GM12891 (cell line): ENCODE measurements at places on chromosomes 7 and 10.

- DNase-seq = no peak
Measured at GRCh38 chr7:34385384-34385783, 272.6 kb upstream of the NPSR1 start.

GRCh38 chr7:36115448-36116321, 37.4 kb upstream of the EEPD1 start:
- DNase-seq = peak; percentile 39

DNA sequence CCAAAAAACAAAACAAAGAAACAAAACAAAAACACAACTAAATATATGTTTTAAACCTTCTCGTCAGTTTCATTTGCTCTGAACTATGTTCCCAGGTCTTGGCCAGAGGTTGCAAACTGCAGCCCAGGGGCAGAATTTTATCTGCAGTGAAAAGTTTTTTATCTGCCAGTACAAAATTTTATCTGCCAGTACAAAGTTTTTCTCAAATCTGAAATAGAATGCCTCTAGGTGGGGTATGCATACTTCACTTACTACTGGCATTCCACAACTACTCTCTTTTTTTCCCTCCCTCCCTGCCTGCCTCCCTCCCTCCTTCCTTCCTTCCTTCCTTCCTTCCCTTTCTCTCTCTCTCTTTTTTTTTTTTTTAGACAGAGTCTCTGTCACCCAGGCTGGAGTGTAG, 9.4 kb upstream of the CLDN3 start:
- DNase-seq = no peak

- DNase-seq = no peak
Measured at GRCh38 chr10:132167976-132168375, 18.8 kb upstream of the DPYSL4 start.

DNA sequence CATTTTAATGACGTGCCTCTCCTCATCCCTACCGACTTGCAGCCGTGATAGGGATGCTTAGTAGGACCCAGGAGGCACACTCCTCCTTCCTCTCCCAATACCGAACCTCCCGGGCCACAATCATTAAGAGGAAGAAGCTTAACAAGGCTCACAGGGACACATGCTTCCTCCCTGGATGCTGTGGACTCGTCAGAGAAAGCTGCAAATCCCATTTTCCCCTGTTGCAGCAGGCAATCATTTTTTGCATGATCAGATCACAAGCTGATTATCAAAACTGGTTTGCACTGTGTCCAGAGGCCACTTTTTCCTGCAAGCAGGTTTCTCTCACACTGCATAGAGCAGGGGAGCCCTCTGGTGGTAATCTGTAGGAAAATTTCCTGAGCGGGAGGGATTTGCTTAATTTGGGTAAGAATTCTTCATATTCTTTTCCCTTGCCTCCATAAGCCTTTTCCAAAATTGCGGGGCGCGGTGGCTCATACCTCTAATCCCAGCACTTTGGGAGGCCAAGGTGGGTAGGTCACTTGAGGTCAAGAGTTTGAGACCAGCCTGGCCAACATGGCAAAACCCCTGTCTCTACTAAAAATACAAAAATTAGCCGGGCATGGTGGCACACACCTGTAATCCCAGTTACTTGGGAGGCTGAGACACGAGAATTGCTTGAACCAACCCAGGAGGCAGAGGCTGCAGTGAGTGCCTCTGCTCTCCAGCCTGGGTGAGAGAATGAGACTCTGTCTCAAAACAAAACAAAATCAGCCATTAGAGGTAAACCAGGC, 16.1 kb upstream of the LAMB4 start:
- DNase-seq = no peak

- no peak for DNase-seq
Measured at GRCh38 chr10:43930243-43930642, 281.6 kb upstream of the ZNF32 start.

DNA sequence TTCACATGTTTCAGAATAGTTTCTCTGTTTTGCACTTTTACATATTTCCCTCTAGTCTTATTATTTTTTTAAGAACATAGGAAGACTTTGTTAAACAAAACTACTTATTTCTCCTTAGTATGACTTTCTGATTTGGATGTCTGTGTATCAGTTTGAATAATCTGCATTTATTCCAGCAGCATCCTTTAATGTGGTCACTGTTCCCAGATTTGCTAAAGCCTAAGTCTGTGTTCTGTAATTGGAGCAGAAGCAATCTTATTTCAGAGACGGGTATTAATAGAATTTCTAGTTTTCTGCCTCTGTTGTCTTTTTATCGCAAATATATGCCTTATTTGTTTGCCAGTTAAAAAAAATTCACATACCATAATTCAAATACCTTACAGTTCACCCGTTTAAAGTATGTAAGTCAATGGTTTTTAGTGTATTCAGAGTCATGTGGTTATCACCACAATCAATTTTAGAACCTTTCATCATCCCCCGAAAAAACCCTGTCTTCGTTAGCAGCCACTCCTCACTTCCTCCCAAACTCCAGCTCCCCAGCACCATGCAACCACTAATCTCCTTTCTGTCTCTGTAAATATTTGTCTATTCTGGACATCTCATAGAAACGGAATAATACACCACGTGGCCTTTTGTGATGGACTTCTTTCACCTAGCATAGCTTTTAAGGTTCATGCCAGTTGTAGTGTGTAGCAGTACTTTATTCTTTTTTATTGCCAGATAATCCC, 58.7 kb downstream of the INPP5F start:
- no peak for DNase-seq

GRCh38 chr10:30731963-30732362, 102.4 kb upstream of the LYZL2 start:
- no peak for DNase-seq

- DNase-seq = no peak
Measured at GRCh38 chr10:20988357-20988983, 91.4 kb upstream of the NEBL start.

GRCh38 chr10:99852481-99853213, 70.2 kb downstream of the ABCC2 start:
- no peak for DNase-seq

- no peak for DNase-seq
Measured at GRCh38 chr10:76352300-76352699, 920.9 kb downstream of the LRMDA start.

DNA sequence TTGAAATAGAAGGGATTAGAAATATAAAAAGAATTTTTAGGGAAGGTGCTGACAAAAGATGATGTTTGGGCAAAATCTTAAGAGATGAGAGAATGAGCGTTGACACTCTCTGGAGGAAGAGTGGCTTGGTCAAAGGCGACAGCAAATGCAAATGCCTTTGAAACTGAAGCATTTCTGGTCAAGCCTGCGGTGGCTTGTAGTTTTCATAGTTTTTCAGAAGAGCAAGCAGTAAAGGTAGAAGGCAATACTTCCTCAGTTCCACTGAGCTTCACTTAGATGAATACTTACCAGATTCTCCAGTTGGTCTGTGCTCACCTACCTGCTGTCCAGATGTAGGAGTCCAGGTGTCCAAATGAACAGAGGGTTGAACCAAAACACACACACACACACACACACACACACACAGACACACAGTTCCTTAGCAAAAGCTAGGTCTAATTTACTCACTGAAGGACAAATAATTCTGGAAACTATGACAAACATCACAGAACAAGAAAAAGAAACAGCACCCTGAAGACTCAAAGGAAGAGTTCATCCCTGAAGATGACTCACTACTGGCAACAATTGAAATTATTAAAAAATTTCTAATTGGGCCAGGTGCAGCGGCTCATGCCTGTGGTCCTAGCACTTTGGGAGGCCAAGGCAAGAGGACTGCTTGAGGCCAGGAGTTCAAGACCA, 12.1 kb upstream of the STK17A start:
- no peak for DNase-seq

- no peak for DNase-seq
Measured at GRCh38 chr7:79806161-79806734, 328.4 kb upstream of the GNAI1 start.

- no peak for DNase-seq
Measured at GRCh38 chr7:33591490-33591889, 313.8 kb upstream of the BMPER start.

DNA sequence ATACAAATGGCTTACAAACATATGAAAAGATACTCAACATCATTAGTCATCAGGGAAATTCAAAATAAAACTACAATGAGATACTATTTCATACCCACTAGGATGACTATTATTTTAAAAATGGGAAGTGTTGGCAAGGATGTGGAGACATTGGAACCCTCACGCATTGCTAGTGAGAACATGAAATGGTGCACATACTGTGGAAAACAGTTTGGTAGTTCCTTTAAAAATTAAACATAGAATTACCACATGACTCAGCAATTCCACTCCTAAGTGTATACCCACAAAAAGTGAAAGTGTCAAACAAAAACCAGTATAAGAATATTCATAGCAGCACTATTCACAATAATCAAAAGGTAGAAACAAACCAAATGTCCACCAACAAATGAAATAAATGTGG, 48.5 kb upstream of the SHTN1 start:
- DNase-seq = no peak

- DNase-seq = no peak
Measured at GRCh38 chr7:45937301-45937700, 16.2 kb upstream of the IGFBP3 start.

- DNase-seq = no peak
Measured at GRCh38 chr7:31553661-31554081, 39.8 kb downstream of the ITPRID1 start.

DNA sequence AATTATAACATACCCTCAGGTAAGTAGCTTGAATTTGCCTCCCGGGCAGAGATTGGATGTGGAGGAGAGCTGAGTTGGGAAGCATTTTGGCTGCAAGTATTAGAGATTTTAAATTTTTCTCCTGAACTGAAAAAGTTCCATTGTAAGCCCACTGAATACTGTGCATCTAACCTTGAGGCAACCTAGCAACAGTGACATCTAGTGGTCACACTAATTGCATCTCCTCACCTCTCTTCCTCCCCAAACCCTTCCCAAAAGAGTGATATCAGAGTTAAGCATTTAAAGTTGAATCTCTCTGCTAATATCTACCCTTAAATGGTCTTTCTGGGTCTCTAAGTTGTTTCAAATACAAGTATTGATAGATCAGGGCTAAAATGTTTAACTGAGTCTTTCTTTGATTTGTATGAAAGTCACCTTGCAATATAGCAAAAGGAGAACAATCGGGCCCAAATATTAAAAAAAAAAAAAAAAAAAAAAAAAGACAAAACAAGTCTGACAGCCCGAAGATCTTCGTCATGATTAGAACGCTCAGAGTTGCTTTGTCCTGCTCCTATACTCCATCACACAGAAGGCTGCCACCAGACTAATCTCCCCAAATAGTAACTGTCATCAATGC, 40.4 kb upstream of the DLX5 start:
- peak; percentile 15 for DNase-seq

DNA sequence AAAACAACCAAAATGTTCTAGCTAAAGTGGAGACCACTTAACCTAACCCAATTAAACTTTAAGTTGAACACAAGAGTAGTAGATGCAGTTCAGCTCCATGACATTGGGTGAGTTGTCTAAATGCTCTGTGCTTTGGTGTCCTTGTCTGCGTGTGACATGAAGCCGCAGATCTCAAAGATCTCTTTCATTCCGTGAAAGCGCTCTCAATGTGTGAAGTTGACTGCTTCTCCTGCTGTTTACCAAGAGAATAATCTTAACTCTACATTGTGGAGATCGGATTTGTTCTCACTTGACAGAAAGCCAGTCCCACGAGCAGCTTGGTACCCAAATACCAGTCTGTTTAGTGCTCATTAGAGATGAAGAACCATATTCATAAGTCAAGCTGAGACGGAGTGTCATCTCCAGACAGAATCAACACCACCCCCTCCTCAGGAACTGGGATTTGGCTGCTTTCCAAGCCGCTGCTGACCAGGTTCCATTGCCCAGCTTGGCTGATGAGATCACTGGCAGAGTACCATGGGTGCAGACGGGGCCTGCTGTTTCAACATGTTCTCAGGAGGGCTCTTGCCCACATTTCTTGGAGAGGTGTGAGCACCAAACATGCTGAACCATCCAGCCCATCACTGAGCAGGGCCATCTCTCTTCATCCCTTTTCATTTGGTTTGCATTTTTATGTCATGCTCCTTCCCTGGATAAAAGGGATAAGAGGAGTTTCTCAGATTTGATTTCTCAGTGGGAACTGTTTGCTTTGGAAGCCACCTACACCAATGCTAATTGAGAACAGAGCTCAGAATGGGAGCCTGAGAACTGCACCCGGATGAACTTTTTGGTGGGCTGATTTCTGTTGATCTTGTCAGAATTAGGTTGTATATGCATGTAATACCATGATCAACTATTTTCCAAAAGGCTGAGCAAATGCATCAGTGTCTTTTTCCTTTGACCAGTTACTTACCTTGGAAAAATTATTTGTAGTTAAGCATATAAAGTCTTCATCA, 95.8 kb upstream of the AGBL3 start:
- no peak for DNase-seq

- no peak for DNase-seq
Measured at GRCh38 chr10:90963331-90963730, 42.4 kb upstream of the ANKRD1 start.

DNA sequence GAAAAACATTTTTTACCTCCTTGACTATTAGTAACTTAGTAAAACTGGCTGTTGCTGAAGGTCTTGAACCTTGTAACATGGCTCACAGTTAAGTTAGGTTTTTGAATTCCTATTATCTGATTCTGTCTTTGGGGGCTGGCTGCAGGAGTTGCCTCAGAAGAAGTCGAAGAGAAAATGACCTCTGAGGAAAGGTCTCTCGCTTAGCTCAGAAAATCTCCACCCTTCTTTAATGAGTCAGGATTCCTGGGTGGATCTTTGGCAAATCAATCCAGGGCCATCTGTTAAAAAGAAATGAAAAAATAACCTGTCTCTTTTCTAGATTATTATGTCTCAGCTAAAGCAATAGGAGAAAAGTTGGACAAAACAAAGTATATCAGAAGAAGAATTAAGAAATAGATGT, 267.8 kb upstream of the SEMA3C start:
- no peak for DNase-seq

DNA sequence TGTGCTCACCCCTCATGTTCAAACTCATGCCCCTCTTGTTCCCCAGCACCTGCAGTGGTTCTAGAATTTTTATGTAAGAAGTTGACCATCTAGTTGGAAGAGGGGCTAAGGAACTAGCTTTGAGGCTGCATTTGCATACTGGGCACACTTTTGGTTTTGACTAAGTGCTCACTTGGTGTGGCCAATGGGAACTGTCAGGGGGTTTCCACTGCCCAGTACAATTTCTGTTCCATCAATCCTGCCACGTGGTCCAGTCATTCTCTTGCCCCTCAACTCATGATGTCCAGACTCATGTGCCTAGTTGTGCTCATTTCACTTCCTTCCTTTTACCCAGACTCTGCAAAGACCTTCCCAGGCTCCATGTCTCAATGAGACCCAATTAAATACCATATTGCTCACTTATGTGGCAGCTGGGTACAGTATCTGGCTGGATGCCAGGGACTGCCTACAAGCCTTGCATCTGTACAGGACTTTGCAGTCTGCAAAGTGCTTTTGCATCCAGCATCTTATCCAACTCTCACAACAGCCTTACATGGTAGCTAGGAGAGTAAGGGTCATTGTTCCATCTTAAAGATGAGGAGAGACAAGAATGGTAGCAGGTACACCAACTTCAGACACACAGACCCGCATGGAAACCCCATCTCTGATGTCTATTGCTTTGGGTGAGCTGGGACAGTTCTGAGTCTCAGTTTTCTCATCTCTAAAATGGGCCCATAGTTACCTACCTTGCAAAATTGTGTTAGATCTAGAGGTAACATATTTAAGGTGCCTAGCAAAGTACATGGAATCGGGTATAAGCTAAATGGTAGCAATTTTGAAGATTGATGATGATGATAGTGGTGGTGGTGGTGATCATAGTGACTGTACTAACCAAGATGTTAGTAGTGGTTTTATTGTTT, 30.1 kb upstream of the KCNMA1 start:
- no peak for DNase-seq

GRCh38 chr10:131840788-131841118, 60.1 kb upstream of the PPP2R2D start:
- no peak for DNase-seq
